ENCODE measurements at places on chromosomes 16 and 17.

GRCh38 chr17:71855010-71855409 is 265.8 kb upstream of the SOX9 start:
- DNase-seq, result no peak

- DNase-seq, result no peak
These were observed 182.7 kb upstream of the CIBAR2 start for GRCh38 chr16:85294810-85295508.

GRCh38 chr17:6374761-6375312 is 60.1 kb downstream of the AIPL1 start:
- DNase-seq, result peak; percentile 95

DNA sequence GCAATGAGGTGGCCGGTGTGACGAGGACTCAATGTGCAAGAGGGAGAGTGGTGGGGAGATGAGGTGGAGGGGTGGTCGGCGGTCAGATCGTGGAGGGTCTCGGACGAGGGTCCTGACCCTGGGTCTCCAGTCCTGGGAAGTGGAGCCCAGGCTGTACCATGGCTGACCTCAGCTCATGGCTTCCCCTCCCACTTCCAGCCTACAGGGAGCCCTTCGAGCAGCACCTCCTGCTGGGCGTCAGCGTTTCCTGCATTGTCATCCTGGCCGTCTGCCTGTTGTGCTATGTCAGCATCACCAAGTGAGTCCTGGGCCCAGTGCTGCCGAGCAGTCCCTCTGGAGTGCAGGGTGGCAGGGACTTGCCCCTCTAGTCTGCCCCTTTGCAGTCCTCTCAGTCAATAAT is 41.8 kb downstream of the IL4R start:
- peak; percentile 17 for DNase-seq

DNA sequence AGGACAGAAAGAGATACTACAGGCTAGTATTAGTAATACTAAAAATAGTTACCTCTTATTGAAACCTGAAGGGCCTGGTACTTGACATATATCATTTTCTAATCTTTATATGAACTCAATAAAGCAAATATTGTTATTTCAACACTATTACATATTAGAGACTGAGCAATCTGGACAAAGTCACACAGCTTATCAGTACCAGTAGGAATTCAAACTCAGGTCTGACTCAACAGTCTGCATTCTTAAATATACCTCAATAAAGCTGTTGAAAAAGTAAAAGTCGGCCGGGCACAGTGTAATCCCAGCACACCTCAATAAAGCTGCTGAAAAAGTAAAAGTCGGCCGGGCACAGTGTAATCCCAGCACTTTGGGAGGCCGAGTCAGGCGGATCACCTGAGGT is 67.4 kb downstream of the KANSL1 start:
- no peak for DNase-seq

DNA sequence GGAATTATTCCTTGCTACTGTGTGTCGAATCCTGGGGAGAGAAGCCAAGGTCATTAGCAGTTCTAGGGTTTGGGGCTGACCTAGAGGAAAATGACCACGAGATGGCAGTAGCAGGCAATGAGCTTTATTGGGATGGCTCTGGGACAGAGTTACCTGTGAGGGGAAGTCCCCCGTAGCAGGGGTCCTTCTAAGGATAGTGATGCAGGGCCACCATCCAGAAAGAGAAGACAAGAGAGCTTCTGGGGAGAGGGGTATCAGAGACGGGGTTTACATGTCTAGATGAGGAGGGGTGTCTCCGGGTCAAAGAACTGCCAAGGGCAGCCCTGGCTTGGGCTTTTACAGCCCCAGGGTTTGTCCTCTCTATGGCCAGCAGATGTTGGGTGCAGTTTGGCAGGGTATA is 6.4 kb upstream of the GGT6 start:
- peak; percentile 65 for DNase-seq

DNA sequence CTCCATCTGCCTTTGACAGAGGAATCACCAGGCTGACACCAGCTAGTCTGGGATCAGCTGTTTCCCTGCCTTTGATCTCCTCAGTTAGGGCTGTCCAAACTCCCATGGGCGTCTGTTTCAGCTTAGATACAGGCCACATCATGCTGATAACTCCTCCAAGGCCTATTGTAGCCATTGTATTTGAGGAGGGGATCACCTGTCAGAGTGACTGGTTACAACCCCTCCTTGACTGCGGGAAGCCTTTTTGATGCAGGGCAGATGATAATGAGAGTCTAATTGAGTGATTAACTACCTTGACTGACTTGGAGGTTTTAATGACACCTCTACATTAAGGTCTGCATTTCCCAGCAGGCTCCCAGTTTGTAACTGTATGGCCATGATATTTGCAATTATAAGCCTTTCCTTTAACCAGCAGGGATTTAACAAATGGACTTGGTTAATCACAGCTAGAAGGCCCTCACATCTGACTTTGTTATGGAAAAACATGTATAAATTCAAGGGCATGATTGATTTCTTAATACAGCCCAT is 863.5 kb downstream of the KCNJ2 start:
- no peak for DNase-seq

DNA sequence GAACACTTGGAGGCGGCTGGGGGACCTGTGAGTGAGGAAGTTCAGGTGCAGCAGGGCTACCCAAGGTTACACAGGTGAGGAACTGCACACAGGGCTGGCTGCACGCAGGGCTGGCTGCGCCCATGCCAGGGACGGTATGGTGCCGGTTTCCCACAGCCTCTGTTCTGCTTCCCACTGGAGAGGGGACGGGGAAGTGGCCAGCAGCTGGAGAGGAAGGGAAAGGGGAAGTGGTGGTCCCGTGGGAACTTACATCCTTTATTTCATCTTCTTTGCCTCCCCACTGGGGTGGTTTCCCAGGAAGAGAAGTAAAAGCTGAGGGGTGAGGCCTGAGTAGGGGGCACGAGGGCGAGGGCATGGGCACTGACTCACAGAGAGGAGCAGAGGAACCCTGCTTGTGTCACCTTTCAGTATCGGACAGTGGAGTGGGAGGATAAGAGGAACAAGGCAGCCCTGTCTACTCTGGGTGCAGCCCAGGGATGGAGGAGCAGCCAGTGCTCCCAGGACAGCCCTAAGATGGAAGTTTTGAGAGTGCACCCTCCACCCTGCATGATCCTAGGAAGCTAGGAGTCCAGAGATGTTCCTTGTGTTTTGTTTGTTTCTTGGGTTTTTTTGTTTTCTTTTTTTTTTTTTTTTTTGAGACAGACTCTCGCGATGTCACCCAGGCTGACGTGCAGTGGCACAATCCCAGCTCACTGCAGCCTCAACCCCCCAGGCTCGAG is 25.5 kb upstream of the CDH1 start:
- DNase-seq, result no peak

- no peak for DNase-seq
These were observed 58.9 kb downstream of the IL21R start for GRCh38 chr16:27460663-27461482.

DNA sequence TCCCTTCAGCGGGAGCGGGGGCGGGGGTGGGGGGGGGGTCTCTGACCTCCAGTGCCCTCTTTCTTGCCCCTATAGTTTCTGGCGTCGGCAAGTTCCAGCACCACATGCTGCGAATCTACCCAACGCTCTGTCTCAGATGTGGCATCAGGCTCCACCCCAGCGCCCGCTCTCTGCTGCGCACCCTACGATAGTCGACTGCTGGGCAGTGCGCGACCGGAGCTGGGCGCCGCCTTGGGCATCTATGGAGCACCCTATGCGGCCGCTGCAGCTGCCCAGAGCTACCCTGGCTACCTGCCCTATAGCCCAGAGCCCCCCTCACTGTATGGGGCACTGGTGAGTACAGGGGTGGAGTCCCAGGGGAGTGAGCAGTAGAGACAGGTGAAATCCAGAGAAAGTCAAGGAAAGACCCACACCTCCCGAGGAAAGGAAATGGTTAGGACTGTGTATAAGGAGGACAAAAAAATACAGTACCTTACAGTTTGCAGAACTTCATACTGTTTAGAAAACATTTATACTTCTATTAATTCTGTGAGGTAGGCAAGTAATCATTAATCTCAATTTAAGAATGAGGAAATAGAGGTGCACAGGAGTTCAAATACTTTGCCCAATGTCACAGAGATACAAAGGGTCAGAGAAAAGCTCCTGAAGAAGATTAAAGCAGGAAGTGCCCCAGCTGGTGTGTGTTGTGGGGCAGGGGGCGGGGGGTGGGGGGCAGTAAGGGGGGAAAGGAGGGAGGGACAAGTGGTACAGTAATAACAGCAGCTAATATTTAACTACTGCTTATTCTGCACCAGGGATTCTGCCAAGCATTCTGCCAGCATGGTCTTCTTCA is 2.5 kb downstream of the IRX6 start:
- DNase-seq, result peak; percentile 17

GRCh38 chr17:78933025-78933958 is 8.1 kb upstream of the TIMP2 start:
- peak; percentile 96 for DNase-seq

DNA sequence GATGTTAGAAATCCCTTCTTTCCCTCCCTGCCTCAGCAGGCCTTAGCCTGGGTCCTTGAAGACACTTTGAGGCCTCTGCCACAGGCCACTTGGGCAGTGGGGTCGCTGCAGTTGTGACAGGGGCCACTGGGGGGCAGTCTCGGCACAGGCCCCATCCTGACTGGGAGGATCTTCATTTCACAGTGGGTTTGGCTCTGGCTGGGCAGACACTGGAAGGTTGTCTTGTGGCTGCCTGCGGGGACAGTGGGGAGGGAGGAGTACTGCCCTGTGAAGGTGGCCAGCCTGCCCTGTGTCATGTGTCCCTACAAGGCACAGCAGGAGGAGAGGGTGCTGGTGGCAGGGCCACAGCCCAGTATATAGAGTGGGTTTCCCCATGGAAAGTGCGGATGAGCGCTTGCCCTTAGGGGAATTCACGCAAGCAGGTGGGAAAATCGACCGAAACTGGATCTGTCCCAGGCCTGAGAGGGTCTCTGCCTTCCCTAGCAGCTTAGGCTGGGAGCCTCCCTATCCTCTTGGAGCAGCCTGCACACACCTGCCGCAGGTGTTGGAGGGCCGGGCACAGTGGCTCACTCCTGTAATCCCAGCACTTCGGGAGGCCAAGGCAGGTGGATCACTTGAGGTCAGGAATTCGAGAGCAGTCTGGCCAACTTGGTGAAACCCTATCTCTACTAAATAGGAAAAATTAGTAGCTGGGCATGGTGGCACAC is 28.8 kb downstream of the GINS2 start:
- DNase-seq, result peak; percentile 53

DNA sequence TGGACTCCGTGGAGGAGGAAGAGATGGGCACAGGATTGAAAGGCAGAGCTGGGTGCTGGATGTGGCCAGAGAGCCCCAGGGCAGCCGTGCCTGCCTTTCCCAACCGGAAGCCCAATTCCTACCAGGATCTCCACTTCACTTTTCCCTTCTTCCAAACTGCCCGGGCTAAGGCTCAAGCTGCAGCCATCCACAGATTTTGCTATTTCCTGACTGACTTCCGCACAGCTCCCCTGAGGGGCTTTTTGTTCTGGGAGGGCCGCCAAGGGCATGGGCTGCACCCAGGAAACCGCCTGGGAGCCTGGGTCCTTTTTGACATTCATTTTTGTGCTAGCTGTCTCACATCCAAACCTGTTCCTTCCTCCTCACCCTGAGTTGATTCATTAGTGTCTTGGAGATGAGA is 4.2 kb downstream of the SHISA6 start:
- DNase-seq, result no peak

DNA sequence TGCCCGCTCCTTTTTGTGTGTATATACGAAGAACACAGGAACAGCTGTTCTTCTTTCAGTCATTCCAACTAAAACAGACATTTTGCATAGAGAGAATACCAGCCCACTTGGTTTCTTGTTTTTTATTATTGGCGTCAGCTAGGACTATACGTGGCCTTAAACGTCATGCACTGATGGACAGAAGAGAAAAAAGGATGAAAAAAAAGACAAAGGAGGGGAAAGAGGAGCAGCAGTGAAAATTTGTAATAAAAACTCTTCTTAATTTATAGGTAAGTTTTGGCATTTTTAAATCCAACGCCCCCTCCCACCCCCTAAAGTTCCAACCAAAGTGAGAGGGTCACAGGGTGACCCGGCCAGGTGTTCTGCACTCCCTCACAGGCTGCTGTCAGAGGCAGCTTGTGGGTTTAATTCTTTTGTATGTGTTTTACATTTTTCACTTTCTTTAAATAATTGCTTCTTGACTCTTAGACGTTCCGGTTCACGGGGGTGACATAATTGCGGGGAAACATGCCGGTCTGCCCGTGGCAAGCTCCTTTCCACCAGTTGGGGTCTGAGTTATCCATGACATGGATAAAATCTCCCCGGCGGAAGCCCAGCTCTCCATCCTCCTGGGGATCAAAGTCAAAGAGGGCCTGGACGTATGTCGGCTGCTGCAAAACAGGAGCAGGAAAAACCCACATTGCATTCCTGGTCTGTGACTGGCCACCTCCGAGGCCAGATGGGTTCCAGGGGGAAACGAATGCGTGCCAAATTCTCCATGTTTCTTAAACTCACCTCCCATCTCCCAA is 30.9 kb upstream of the SLC25A19 start:
- DNase-seq, result no peak

GRCh38 chr16:28950648-28951409 is at the start of gene NFATC2IP:
Gene NFATC2IP (plus strand): TSS chr16:28950937. CDS start chr16:28951012, 75 bp downstream.
- peak; percentile 100 for DNase-seq

GRCh38 chr17:60864708-60865005 is 187.0 kb downstream of the BCAS3 start:
- DNase-seq, result no peak

DNA sequence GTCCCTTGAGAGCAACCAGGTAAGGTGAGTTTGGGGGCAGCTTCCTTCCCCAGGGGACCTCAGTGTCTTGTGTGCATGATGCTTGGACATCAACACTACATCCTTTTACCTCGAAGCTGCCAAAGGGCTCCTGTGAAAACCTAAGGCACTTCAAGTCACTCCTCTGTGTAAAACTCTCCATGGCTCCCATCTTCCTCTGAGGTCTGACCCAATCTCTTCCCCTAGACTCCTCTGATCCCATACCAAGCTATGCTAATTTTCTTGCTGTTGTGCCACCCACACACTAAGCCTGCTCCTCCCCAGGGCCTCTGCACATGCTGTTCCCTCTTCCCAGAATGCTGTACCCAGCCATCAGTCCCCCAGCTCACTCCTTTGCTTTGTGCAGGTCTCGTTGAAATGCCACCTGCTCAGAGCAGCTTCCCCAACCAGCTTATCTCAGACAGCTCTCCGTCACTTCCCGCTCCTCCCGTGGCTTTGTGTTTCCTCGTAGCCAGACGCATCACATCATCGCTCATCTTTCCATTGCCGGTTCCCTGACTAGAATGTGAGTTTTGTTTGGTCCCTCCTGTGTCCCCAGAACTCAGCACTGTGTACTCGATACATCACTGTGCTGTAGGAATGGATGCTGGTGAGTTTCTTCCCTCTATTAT is 78.4 kb downstream of the CNGB1 start:
- peak; percentile 52 for DNase-seq

Measured in kidney tubule cell (primary cell).